Epithelial cell of proximal tubule (primary cell): ENCODE measurements at places on chromosomes 4 and X. TPM values are rescaled to one million over a fixed set of nuclear protein-coding genes. Genes with fewer than 3 reads are reported as not detected.

- no peak for DNase-seq
Observed at GRCh38 chrX:10615931-10616774, 4.2 kb downstream of the MID1 start.

DNA sequence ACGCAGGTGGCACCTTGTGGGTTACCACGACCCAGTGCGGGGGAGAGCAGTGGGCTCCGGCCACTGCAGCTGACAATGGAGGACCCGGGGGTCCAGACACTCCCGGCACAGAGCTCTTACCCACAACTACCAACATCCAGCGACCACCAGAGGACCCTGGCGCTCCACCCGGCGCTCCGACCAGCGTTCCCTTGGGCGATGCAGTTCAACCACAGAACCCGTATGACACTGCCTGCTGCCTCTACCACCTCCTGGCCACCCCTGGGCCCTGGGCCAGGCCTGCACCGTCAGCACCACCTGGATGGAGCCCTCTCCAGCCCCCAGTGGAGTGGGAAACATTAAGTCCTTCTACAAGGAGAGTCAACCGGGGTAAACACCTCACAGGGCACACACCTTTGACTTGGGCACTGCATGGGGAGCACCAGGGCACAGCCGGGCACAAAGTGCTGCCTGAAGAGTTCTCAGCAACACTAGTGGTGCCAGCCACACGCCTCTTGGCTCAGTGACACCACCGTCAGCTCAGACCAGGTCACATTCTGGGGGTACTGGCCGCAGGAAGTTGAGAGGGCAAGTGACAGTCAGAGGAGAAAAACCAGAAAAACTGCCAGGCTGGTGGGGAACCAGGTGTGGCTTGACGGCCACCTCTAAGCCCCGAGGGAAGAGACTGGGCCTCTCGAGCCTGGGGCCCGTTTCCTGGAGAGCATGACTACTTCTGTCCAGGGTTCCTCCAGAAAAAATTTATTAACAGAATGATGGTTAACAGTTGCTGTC is 2.6 kb downstream of the CTBP1 start:
- no peak for DNase-seq

DNA sequence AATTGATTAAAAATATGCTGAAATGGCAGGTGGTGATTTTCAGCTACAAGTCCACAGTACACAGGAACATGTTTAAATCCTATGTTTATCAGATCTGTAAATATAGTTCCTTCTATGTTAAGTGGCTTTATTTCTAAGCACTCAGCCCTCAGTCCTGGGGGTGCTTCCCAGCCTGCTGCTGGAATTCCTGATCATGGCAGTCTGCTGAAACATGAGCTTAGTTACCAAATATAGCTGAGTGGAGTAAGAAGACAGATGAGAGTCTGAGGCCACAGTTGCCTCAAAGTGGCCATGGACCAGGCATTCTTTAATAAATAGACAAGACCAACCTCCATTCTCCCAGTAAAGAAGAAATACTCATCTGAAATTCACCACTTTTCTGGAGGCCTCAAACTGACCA is 17.1 kb upstream of the DDX60 start:
- DNase-seq = no peak

DNA sequence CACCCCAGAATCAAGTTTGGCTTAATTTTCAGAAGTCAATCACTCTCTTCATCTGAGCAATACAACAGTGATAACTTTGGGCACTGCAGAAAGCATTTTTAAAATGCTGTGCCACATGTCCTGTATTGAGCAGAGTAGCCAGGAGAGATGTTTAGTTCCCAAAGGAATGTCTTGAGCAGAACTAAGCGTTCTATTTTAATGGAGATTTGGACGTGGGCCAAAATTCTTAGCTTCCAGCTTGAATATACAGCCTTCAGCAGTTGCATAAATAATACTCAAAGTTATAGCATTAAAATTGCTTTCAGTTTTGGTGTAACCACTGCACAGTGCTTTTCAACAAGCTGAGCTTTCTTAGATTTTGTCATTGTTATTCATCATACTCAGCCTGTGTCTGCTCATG is 679.2 kb downstream of the NLGN4X start:
- DNase-seq = no peak

DNA sequence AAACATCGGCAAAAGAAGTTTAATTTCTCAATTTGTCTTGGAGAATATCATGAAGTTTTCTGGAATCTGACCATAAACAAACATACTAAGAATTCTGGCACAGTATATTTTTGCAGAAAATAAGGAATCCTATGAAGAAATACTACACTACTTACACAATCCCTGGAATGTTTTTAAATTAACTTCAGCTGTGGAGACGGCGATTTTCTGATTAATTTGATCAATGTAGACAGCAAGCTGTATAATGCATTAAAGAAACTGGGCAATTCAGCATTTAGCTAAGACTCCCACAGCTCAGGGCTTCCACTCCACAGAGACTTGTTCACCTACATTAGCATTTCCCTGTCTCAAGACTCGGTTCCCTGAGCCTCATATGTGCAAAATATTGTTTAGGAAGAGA is 12.2 kb downstream of the EGFL6 start:
- no peak for DNase-seq

GRCh38 chr4:169282429-169283113 is 11.8 kb upstream of the SH3RF1 start:
- no peak for DNase-seq

DNA sequence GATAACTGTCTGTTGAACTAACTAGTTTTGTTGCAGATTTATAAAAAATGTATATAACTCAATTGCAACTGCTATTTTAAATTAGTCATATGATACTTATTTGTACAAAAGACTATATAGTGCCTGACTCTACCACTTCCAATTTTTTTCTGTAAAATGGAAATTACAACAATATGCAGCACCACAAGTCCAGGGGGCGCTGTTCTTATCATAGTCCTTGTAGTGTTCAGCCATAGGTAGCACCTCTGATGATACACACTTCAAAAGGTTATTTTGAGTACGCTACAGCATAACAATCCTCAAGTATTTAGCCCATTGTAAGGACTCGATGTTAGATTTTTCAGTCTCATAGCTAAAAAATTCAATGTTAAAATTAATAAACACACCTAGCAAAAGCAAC is 174.9 kb downstream of the CORIN start:
- DNase-seq = no peak

- DNase-seq = no peak
Observed at GRCh38 chr4:168317621-168318020, 931 bp downstream of the DDX60 start.

DNA sequence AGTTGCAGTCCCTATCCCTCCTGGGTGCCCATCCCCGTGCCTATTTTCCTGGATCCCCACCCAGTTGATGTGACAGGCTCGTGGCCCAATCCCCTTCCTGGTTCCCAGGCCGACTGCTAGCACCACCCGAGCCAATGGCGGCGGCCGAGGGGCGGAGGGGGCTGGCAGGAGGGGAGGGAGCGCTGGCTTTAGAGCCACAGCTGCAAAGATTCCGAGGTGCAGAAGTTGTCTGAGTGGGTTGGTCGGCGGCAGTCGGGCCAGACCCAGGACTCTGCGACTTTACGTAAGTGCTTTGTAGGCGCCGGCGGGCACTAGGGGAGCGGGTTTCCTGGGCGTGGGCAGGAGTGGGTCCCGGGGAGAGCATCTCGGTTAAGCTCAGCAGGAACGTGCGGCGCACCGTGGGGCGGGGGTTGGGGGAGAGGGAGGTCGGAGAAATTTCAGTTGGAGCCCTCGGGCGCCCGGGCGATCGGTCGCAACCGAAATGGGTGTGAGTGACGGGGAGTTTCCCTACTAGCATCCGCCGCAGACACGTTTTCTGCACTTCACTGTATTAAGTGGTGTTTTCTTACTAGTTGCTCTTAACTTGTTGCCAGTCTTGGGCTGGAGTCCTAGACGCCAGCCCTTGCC is at the start of gene PLS3:
TSS of gene PLS3 (plus strand) at position 197 of the 627 bp plus-strand sequence. CDS start 49,077 bp downstream, outside the sequence.
- no peak for DNase-seq

DNA sequence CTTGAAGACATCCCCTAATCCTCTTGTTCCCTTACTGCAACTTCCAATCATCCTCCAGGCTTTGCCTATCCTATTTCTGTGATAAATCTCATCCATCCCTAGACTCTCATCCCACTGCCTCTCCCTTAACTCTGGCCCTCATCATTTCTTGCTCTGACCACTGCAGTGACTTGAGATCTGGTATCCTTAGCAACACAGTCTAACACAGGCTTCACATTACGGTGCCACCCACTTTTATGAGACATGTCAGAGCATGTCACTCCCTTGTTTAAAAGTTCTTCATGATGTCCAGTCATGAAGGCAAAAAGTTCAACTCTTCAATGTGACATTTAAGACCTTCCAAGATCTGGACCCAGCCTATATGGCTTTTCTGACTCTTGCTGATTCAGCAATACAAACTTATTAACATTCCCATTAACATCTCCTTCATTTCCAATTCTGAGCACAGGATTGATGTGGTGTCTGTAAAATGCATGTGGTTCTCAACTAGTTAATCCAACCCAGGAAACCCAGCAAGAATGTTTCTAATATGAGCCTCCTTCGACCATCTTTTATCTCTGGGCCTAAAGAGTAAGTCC is 64.0 kb downstream of the OR13H1 start:
- no peak for DNase-seq

GRCh38 chr4:111556141-111556781 is 589.0 kb upstream of the FAM241A start:
- DNase-seq = no peak

GRCh38 chr4:154029171-154029570 is 240.3 kb upstream of the SFRP2 start:
- DNase-seq = no peak

DNA sequence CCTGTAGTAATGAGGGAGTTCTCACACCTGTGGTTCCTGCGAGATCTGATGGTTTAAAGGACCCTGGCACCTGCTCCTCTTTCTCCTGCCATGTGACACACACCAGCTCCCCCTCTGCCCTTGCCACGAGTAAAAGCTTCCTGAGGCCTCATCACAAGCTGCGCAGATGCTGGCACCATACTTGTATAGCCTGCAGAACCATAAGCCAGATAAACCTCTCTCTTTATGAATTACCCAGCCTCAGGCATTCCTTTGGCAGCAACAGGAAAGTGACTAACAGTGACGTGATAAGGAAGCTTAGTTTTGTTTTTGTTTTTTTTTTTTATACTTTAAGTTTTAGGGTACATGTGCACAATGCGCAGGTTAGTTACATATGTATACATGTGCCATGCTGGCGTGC is 130.9 kb downstream of the AFAP1 start:
- no peak for DNase-seq

DNA sequence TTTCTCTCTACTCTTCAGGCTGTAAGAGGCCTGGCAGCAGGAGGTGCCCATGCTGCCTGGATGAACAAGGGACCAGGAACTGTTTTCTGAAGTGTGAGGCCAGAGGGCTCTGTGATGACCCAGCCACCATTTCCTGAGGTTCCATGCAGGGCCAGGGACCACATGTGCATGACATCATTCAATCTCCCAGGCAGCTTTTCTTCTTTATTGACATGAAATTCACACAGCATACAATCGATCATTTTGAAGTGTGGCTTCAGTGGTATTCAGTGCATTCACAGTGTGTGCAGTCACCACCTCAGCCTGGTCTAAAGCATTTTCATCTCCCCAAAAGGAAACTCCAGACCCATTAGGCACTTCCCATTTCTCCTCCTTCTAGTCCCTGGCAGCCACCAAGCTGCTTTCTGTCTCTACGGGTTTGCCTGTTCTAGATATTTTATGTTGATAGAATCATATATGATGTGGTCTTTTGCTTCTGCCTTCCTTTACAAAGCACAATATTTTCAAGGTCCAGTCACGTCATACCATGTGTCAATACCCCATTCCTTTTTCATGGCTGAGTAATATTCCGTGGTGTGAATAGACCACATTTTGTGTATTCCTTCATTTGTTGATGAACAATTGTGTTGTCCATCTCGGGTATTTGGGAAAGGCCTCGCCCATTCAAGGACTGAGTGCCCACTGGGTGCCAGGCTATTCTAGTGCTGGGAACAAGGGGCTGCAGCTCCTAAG is 93.1 kb downstream of the PSAPL1 start:
- no peak for DNase-seq

DNA sequence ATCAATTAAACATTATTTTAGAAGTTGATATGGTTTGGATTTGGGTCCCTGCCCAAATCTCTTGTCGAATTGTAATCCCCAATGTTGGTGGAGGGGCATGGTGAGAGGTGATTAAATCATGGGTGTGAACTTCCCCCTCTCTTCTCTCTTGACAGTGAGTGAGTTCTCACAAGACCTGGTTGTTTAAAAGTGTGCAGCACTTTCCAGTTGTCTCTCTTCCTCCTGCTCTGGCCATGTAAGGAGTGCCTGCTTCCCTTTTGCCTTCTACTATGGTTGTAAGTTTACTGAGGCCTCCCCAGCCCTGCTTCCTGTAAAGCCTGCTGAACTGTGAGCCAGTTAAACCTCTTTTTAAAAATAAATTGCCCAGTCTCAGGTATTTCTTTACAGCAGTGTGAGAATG is 141.4 kb downstream of the GALNTL6 start:
- DNase-seq = peak; percentile 15

GRCh38 chrX:78333521-78333920 is 6.1 kb upstream of the CYSLTR1 start:
- DNase-seq = no peak

- no peak for DNase-seq
Observed at GRCh38 chr4:63214076-63214475, 1195.2 kb downstream of the TECRL start.

- DNase-seq = no peak
Observed at GRCh38 chr4:105527081-105527480, 25.3 kb upstream of the ARHGEF38 start.

GRCh38 chrX:54042609-54043021 is 1.7 kb downstream of the PHF8 start:
- no peak for DNase-seq

GRCh38 chr4:128357286-128357685 is 69.7 kb upstream of the PGRMC2 start:
- no peak for DNase-seq

GRCh38 chrX:124230655-124231450 is 101.6 kb upstream of the TEX13D start:
- no peak for DNase-seq

DNA sequence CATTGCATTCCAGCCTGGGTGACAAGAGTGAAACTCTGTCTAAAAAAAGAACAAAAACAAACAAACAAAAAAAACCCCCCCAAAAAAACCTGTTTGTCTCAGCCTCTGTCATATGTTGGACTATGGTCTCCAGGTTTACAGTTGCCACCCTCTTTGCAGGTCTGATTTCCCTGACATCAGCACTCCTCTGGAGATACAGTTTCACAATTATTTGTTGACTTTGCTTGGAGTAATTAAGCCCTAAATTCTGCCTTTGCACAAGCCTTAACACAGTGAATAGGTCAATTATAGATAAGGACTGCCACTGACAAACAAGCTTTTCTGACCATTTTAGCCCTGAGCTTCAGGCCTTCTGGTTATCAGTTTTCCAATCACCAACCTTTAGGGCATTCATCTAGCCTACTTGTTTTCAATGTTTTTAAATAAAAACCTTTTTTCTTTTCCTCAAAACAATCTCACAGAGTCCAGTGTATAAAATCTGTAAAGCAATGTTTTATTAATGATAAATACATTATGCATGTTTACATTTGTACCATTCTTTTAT is 20.4 kb upstream of the MAPK10 start:
- no peak for DNase-seq

DNA sequence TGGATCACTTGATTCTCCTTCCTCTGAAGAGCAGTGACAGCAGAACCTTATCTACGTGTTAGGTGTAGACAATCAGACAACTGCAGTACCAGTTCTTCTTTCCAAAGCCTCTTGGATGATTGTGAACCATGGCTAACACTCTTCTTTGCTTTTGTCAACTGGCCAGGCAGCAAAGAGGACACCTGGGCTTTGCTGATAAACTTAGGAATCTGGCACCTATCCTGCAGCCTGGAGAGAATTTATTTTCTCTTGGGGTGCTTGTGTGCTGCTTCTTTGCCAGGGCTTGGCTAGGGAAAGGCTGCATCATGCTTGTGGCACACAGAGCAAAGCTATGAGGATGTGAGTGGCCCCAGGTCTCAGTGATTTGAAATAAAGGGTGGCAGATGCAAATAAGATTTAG is 77.4 kb downstream of the ANAPC4 start:
- DNase-seq = no peak

The CXCL10 gene
- total RNA-seq = 0.29 TPM in 1 of 2 replicates, not detected in the other

The PRRG3 gene
- not detected in 2 replicates for total RNA-seq
